ENCODE measurements at places on chromosomes 5 and 9.

- DNase-seq, result no peak
Observed at GRCh38 chr9:36827593-36827992, 206.5 kb downstream of the PAX5 start.

GRCh38 chr9:120899490-120900068, 22.6 kb upstream of the PHF19 start:
- no peak for DNase-seq

DNA sequence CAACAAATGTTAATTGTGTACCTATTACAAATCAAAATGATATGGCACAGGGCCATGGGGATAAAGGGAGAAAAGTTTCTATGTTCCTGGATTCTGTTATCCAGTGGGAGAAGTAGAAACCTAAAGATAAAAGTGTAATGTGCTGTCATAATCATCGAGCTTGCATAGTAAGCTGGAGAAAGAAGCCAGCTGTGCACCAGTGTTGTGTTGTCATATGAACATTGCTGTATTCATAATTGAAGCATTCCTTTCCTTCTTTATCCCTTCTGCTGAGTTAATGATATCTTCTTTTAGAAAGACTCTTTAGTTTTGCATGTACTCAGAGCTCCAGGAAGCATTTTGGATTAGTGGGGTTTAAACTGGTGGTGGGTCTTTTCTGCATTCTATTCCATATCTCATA, 39.5 kb downstream of the NTRK2 start:
- no peak for DNase-seq

- DNase-seq, result no peak
Observed at GRCh38 chr9:132828201-132828770, 49.8 kb downstream of the AK8 start.

DNA sequence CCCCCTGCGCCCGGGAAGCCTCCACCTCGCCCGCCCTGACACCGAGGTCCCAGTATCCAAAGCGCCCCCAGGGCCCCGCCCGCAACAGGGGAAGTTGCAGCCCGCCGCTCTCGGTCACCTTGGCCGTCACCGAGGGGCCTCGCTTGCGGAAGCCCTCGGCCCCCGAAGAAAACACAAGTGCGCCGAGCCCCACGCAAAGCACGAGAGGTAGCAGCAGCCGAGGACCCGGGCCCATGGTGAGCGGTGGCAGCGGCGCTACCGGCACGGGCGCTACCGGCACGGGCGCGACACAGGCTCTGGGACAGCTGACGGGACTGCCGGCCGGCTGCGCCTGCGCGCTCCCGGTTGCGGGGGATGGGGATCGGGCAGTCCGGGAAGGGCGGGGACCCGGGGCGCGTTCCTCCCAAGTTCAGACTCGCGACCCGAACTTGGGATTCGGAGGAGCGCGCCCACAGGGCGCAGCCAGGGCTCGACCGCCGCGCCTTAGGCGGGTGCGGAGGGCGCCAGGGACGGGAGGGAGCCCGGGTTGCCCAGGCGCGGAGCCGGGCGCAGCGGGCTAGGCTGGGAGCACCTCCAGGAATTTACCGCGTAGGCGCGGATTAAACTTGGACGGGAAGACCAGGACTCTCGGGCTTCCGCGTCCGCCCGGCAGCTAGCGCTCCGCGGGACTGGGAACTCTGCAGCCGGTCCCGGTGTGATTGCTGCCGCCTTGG, at the start of gene PPIC:
Gene PPIC, minus strand, starts transcription at position 335 of the 713 bp plus-strand sequence. Its CDS starts 100 bp downstream, at position 235.
- peak; percentile 80 for DNase-seq

GRCh38 chr5:4881366-4882002, 258.6 kb upstream of the ADAMTS16 start:
- no peak for DNase-seq

DNA sequence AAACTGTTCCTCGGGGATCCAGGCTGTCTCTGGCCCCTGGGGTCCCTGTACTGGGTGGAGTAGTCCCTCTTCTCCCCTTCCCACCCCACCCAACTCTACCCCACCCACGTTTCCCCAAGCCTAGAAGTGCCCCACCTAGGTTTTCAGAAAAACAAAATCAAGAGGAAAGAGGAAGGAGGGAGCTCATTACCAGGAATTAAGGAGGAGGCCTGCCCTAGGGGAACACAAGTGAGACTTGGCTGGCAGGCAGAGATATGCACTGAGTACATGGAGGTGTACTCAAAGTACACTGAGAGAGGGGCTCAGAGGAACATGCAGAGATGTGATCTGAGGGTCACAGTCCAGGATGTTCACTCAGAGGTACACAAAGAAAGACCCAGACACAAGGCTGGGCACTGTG, 10.2 kb downstream of the AQP3 start:
- no peak for DNase-seq

GRCh38 chr5:180802325-180803180, at the start of gene MGAT1:
Gene MGAT1, minus strand, starts transcription at chr5:180802806. Its CDS starts 9,835 bp downstream, at chr5:180792971.
- peak; percentile 88 for DNase-seq

- no peak for DNase-seq
Observed at GRCh38 chr9:103991698-103992097, 102.4 kb upstream of the SMC2 start.

- DNase-seq, result peak; percentile 98
Observed at GRCh38 chr5:150789943-150790611, 11.5 kb downstream of the SMIM3 start.

GRCh38 chr9:97874624-97875023, 21.6 kb downstream of the FOXE1 start:
- no peak for DNase-seq

GRCh38 chr5:18491349-18491748, 857.1 kb downstream of the TAF11L14 start:
- DNase-seq, result no peak

GRCh38 chr5:138032028-138032571, 779 bp downstream of the FAM13B start:
- DNase-seq, result peak; percentile 48

GRCh38 chr5:149581931-149582768, 852 bp downstream of the ARHGEF37 start:
- no peak for DNase-seq

DNA sequence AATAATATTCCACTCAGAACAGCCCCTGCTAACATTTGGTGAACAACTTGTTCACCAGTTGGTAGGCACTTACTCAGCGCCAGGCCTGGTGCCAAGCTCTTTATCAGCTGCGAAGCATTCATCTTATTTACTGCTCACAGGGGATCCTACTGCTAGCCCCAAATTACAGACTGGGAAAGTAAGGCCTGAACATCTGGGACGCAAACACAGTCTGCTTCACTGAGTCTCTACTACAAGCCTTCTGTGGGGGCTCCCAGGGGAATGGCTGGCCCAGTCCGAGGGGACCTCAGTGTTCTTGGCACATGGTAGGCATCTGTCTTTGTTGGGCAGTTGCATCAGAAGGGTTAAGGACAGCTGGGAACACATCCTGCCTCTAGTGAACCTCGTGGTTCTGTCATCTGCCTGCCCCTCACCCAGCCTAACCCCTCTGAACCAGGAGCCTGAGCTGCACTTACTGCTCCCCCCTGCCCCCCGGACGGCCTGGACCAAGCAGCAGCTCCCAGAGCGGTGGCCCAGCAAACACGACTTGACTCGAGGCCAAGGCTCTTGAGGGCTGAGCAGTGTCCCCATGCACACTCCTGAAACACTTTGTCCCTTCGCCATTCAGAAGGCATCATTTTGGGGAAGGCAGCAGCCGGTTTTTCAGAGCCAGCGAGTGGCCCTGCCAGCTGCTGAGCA, at the start of gene PHYHD1:
Gene PHYHD1, plus strand, starts transcription at position 602 of the 678 bp plus-strand sequence. CDS start 1,342 bp downstream, outside the sequence.
- DNase-seq, result peak; percentile 87

DNA sequence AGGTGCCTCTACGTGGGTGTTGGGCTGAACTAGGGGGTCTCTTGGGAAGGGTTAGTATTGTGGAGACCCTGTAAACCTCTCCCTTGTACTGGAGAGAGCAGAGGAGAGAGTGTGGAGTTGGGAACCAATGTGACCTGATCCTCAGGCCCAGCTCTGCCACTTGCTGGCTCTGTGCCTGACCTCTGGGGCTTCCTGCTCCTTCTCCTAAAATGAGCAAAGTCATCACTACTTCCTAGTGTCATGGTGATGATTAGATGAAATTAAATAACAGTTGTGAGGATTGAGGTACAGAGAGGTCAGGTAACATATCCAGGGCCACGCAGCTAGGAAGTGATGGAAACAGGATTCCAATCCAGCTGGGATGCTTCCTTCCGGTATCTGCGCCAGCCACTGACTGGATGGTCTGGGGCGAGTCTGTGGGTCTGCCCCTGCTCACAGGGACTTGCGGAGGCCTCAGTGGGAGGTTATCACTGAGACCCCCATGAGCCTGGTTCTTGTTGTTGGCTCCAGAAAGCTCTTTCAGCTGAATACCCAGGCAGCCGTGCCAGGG, 9.2 kb downstream of the GALNT10 start:
- no peak for DNase-seq

GRCh38 chr9:120490888-120491595, 88.9 kb downstream of the CDK5RAP2 start:
- peak; percentile 53 for DNase-seq

DNA sequence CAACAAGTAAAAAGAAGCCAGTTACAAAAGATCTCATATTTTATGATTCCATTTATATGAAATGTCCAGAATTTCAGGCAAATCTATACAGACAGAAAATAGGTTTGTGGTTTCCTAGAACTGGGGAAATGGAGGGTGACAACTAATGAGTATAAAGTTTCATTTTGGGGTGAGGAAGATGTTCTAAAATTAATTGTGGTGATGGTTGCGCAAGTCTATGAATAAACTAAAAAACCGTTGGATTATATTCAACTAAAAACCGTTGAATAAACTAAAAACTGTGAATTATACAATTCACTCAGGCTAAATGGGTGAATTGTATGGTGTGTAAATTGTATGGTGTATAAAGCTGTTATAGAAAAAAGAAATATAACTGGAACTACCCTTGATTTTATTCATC, 47.6 kb downstream of the ADAMTS6 start:
- no peak for DNase-seq

GRCh38 chr5:31832966-31833365, 194.0 kb downstream of the PDZD2 start:
- DNase-seq, result no peak

GRCh38 chr9:113857875-113858274, 18.2 kb upstream of the ZNF618 start:
- no peak for DNase-seq

- peak; percentile 38 for DNase-seq
Observed at GRCh38 chr9:4415281-4415680, 75.0 kb upstream of the SLC1A1 start.

GRCh38 chr5:76527685-76528161, 95.5 kb downstream of the F2RL2 start:
- no peak for DNase-seq

GRCh38 chr9:121508415-121508814, 8.8 kb upstream of the GGTA1 start:
- no peak for DNase-seq

GRCh38 chr9:100229136-100229535, 123.6 kb downstream of the TEX10 start:
- no peak for DNase-seq
